ENCODE measurements at places on chromosomes 5 and 9.
A peak's percentile ranks its signal among the peaks of the same experiment; 100 is the strongest.

GRCh38 chr5:146390469-146390868 lies 51.8 kb downstream of the POU4F3 start:
- DNase-seq: no peak

DNA sequence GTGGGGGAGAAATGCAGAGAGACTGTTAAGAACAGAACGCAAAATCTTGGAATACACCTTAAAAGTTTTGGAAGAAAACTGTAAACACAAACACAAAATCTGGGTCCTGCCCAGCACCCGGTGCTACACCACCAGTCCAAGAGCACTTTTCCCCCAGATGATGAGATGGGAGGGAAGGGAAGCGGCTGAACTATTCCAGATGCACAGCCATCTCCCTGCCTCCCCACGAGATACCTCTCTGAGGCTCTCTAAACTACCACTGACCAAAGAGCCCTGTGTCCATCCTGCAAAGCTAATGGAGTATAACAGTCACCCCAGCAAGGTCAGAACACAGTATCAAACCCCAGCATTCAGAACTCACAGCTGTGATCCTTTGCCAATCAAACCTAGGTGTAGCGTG lies 8.0 kb downstream of the SPARC start:
- DNase-seq: peak; percentile 21

DNA sequence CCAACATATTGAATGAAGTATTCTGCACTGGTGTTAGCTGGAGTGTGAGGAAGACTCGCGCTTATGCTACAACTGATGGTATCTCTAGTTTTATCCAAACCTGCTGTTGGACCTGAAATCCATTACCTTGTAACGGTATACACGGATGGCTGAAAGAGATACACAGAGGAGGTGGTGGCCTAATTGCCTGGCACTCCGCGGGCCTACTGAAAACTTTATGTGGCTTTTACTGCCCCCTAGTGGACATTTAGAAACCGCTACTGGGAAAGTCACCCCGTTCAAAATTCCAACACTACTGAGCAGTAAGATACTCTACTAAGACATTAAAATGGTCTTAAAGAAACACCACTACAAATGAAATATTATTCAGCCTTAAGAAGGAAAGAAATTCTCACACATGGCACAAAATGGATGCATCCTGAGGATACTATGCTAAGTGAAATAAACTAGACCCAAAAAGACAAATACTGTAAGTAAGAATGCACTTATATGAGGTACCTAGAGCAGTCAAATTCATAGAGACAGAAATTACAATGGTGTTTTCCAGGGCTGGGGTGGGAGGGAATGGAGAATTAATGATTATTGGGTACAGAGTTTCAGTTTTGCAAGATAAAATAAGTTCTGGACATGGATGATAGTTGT lies 100.4 kb downstream of the TTLL11 start:
- peak; percentile 88 for DNase-seq

GRCh38 chr5:118703241-118703640 lies 285.1 kb downstream of the DTWD2 start:
- DNase-seq: no peak

- no peak for DNase-seq
Measured at GRCh38 chr9:125652759-125653158, 54.2 kb downstream of the MAPKAP1 start.

DNA sequence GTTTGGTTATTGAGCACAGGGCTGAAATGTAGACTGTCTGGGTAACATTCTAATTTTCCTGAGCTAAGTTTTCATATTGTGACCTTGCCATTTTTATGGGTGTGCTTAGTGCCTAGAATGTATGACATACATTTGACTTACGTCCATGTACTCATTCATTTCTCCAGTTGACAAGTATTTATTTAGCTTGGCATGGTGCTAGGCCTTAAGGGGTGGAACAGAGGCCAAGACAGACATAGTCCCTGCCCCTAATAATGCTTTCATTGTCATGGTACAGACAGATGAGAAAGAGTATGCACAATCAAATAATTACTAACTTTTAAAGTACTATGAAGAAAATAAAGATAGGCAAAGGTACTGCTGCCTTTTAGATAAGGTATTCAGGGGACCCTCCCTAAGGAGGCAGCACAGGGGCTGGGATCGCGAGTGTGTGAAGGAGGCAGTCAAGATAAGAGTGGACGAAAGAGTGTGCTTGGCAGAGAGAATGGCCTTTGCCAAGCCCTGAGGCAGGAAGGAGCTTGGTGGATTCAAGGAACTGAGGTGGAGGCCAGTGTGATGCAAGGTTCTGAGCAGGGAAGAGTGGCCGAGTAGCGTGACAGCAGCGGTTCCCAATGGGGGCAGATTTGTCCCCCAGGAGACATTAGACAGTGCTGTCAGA lies 128.0 kb downstream of the PIP5K1B start:
- no peak for DNase-seq

DNA sequence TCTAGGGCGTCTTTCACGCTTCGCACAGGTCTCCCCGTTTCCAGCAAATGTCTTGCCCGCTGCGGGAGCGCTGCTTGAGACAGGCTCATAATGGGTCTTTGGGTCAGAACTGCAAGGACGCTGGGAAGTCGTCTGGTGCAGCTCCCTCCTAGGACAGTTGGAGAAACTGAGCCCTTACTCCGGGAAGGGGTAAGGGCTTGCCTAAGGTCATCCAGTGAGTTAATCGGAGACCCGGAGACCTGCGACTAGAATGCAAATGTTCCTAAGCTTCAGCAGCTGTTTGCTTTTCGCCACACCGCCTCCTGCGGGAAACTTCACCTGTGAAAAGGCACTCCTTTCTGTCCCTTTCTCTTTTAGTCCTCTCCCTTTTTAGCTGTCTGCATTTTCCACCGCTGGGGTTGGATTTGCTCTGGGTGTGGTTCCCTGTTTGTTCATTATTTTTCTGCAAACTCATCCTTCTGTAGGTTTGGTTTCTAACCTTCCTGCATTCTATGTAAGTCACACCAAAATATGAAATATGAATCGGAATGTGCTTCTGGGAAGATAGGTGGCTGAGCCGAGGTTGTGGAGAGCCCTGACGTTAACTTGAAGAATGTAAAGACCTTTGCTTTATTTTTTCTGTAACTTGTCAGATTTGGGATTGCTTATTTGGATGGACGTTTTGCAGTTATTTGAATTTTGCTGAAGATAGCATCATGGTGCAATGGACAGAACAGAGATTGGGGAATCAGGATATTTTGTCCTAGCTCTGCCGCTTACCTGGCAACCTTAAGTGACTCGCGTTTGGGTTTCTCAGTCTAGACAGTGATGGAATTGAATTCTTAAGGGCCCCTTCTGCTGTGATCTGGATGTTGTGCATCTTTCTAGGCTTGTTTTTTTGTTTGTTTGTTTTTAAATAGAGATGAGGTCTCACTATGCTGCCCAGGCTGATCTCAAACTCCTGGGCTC lies 909 bp downstream of the SLC36A1 start:
- DNase-seq: peak; percentile 16

DNA sequence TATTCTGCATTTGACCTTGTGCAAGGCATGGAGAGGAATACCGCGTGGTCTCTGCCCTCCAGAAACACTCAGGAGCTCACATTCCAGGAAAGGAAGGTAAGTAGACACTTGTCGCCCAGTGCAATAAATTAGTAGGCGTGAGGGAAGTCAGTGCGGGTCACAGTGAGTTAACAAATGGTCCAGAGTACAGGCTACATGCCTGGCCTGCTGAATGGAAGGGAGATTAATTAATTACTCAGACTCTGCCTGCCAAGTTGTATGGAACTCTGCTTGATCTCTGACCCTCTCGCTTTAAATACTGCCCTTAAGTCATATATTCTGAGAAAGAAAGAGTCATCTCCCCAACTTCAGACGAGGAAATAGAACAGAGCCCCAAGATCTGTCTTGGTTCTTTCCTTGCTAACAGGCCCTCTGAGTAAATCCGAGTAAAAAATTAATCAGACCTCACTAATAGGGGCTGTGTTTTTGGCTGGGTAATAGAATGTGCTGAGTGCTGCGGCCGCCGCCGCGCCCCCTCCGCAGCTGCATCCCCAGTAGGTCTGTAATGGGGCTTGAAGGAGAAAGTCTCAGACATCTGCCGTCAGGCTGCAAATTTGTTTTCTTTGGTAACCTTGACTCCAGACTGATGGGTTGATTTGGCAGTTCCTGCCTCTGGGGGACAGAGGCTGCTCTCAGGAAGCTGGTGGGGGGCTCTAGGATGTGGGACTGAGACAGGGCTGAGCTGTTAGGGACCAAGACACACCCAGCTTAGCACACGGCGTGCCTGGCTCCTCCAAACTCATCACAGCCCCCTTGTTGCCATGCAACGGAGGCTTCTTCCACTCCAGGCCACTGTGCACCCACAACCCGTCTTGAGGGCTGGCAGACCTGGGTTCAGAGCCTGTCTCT lies 144.4 kb downstream of the NSG2 start:
- DNase-seq: no peak

- no peak for DNase-seq
Measured at GRCh38 chr5:150195736-150196485, 6.0 kb downstream of the SLC6A7 start.
